ENCODE measurements at places on chromosomes 3 and 15. TPM values are rescaled to one million over a fixed set of nuclear protein-coding genes. Genes with fewer than 3 reads are reported as not detected.

DNA sequence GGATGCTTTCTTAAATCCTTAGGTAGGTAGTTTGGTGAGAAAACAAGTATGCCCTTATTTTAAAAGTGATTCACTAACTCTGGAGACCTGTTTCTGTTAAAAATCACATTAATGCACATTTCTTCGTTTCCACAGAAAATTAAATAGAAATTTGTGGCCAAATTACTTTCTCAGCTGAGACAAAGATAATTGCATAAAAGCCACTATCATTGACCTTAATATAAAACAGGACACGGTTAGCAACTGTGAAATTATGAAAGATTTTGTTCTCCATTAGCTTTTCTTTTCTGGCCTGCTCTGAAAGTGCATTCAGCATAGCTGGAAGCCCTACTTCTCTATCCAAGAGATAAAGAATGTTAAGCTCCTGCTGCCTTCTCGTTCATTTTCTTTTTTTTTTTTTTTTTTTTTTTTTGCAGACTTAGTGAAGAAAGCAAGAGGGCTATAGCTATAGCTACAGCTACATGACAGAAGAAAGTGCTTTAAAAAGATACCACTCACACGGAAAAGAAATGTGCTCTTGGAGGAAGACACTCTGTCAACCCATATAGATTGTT, 576.9 kb downstream of the OTOL1 start:
- no peak overlapping the region for H3K4me3 ChIP-seq
- DNase-seq, result no peak
- H3K27me3 ChIP-seq, result no peaks in the 10 kb centered on the region
- H3K4me1 ChIP-seq, result no peaks in the 10 kb centered on the region
- H3K27ac ChIP-seq, result no peak overlapping the region
- H3K36me3 ChIP-seq, result no peaks in the 10 kb centered on the region

DNA sequence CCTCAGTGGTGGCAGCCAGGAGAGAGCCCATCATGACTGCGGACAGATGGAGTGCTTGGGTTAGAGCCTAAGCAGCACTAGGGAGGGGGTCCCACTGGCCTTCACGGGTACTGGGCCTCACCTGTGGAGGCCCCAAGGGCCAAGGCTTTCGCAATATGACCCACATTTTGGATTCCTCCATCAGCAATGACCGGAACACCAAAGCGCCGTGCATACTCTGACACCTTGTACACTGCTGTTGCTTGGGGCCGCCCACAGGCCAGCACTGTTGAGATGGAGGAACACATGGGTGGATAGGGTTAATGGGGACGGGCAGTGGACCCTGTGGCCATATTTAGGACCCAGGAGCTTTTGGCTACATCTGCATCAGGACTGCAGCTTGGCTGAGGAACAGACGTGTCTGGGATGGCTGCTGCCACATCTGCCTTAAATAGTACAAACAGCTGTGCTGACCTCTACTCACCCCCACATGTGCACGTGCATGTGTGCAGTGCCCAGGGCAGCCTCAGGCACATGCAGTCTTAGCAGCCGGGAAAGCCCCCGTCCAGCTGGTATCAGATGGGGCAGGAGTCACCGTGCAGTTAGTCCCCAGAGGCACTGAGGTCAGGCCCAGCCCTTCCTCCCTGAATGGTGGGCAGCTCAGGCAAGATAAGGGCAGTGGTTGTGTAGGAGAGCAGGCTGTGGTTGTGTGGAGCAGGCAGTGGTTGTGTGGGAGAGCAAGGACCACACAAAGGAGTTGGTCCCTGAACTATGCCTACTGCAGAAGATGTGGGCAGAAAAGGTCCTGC, 3.3 kb downstream of the NDUFAF3 start:
- peaks cover 85% of the 10 kb centered on the region for H3K36me3 ChIP-seq
- H3K27ac ChIP-seq, result no peak overlapping the region

DNA sequence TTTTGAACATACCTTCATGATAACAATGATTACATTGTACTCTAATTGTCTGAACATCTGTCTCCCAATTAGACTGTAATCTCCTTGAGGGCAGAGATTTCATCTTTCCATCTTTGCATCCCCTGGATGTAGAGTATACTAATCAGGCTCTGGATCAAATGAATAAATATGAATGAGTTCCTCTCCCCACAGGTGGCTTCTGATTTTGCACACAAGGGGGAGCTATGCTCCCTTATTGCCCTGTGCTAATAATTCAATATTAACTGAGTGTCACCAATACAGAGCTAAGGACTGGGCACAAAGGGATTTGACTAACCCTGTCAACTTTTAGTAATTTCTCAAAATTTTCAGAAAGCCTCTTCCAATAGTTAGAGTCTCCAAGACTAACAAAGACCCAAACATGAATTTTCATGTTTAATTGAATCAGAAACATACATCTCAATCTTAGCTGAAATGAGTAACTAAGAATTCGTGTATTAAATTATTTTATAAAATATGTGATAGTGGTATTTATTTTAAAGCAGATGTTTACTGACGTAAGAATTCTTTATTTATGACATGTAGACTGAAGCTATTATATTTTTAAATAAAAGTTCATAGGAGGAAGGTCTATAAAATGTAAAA, 3.0 kb downstream of the DUOXA1 start:
- peaks cover 4% of the 10 kb centered on the region for H3K4me1 ChIP-seq
- H3K27me3 ChIP-seq, result peaks cover 55% of the 10 kb centered on the region
- H3K27ac ChIP-seq, result no peak overlapping the region
- no peaks in the 10 kb centered on the region for H3K36me3 ChIP-seq

DNA sequence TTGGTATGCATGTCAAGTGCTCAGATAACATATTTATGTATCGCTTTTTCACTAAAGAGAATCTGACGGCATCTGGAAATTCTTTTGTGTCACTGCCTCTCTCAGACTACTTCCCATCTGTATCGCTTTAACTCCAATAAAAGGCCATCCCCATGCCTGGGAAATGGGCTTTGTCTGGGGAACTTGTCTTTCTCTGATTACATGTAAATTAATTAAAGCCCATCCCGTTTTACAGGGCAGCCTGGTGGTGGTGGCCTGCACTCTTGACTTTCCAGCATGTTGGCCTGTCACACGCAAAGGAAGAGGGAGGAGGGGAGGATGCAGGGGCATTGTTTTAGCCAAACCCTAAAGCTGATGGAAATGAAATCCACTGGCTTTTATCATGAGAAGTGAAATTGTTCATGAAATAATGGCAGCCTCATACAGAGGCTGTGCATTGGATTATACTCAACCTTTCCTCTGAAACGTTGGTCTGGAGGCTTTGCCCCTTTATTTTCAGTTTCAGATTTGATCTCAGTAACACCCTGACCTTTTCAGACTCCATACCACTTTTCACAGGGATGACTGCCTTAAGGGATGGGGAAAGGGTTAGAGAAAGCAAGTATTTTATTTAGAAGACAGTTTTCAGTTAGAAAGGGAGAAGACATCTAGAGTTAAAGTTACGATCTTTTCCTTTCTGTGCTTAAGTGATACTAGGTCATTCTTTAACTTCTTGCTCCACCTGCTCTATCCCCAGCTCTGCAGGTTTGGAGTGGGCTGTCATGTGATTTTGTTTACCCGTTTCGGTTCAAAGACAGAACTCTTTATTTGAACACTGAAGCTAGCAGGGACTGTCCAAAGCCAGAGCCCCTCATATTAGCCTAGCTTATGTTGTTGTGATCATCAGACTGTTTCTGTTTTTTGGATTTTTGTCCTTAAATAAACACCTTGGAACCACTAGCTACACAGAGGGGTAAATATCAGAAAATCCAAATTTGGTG, 94.6 kb upstream of the CTDSPL start:
- peaks cover 37% of the 10 kb centered on the region for H3K27me3 ChIP-seq
- DNase-seq, result no peak
- no peaks in the 10 kb centered on the region for H3K36me3 ChIP-seq
- H3K4me3 ChIP-seq, result no peak overlapping the region
- no peak overlapping the region for H3K27ac ChIP-seq
- peaks cover 18% of the 10 kb centered on the region for H3K4me1 ChIP-seq

DNA sequence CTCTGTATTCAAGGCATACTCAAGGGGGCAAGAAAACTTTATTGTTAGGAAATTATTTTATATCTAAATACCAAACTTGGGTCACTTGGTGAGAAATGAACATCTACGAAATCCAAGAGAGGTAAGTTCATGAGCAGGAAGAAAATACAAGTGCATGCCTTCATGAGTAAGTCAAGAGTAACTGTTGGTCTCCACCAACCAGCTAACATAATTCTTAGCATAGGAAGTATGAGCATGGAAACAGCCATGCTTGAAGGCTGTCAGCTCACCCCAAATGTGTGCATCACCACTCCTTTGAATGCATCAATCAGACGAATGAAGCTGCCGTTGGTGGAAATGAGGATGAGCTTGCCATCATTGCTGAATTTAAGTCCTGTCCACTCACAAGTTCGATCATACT, 13.9 kb downstream of the PPM1M start:
- H3K27ac ChIP-seq, result no peak overlapping the region
- H3K4me1 ChIP-seq, result 0 out of 2 replicates have a peak, but pooled peaks cover 4% of the 10 kb centered on the region
- H3K27me3 ChIP-seq, result no peaks in the 10 kb centered on the region
- H3K36me3 ChIP-seq, result peaks cover 99% of the 10 kb centered on the region
- no peak for DNase-seq
- H3K4me3 ChIP-seq, result no peak overlapping the region

- no peaks in the 10 kb centered on the region for H3K4me1 ChIP-seq
- H3K27ac ChIP-seq, result no peak overlapping the region
- no peak overlapping the region for H3K4me3 ChIP-seq
- DNase-seq, result no peak
- H3K36me3 ChIP-seq, result peaks cover 85% of the 10 kb centered on the region
These were observed 32.9 kb upstream of the CRTC3 start for GRCh38 chr15:90496791-90497190.

- H3K27ac ChIP-seq, result no peak overlapping the region
- H3K4me3 ChIP-seq, result no peak overlapping the region
- H3K4me1 ChIP-seq, result no peaks in the 10 kb centered on the region
- DNase-seq, result no peak
These were observed 184.6 kb downstream of the GOLGA6L6 start for GRCh38 chr15:20356911-20357480.

DNA sequence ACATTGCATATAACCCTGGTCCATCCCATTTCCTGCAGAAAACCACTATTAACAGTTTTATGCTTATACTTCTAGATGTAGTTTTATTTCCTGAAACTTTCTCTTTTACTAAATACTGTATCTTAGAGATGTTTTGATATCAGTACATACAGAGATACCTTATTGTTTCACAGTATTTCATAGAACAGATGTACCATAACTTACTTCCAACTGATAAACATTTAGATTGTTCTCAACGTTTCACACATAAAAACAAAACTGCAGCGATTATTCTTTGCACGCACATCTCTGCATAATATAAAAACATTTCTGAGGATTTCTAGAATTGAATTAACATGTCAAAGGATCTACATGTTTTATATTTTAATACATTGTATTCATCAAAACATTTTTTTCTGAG, 2.6 kb downstream of the ZNF80 start:
- H3K4me3 ChIP-seq, result no peak overlapping the region
- no peaks in the 10 kb centered on the region for H3K27me3 ChIP-seq
- no peaks in the 10 kb centered on the region for H3K36me3 ChIP-seq
- no peaks in the 10 kb centered on the region for H3K4me1 ChIP-seq

- H3K27ac ChIP-seq, result no peak overlapping the region
- DNase-seq, result no peak
- H3K4me1 ChIP-seq, result no peaks in the 10 kb centered on the region
- H3K27me3 ChIP-seq, result peaks cover 4% of the 10 kb centered on the region
- no peaks in the 10 kb centered on the region for H3K36me3 ChIP-seq
These were observed 38.5 kb downstream of the PYDC2 start for GRCh38 chr3:191499307-191500080.

DNA sequence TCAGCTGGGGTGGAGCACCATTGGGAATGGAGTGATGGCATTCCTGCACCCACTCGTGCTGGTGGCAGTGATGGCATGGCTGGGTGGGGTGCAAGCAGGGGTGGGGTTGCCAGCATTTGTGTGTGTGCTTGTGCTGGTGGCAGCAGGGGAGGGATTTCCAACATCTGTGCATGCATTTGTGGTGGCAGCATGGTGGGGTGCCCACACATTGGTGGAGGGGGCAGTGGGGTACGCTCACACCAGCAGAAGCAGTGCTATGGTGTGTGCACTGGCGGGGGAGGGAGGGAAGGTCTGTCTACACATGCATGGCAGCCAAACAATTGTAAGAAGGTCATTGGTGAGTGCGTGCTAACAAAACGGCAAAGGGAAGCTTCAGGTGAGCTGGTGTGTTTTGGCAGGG, 76.7 kb upstream of the NUDT16 start:
- H3K4me1 ChIP-seq, result no peaks in the 10 kb centered on the region
- H3K4me3 ChIP-seq, result no peak overlapping the region
- no peak overlapping the region for H3K27ac ChIP-seq
- DNase-seq, result no peak

- H3K27ac ChIP-seq, result no peak overlapping the region
- H3K27me3 ChIP-seq, result no peaks in the 10 kb centered on the region
- peaks cover 10% of the 10 kb centered on the region for H3K4me1 ChIP-seq
- no peak for DNase-seq
- no peaks in the 10 kb centered on the region for H3K36me3 ChIP-seq
These were observed 19.0 kb upstream of the C15orf61 start for GRCh38 chr15:67501836-67502461.

DNA sequence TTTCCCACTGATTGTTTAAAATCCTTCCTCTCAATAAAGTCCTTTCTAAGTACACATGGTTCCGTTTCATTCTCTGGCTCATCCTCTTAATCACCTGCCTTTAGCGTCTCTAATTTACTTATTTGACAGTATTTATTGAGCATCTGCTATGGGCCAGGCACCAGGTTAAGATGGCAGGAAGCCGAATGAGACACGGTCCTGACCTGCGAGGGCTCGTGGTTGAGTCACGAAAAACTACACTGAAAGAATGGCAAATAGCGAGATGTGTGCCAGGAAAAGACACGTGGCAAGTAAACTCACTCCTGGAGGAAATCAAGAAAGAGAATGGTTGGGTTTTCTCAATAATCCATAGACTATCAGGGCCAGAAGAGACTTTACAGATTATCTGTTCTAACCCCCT, 60.9 kb downstream of the HES1 start:
- no peaks in the 10 kb centered on the region for H3K27me3 ChIP-seq
- H3K27ac ChIP-seq, result no peak overlapping the region
- H3K4me1 ChIP-seq, result no peaks in the 10 kb centered on the region
- H3K36me3 ChIP-seq, result no peaks in the 10 kb centered on the region

DNA sequence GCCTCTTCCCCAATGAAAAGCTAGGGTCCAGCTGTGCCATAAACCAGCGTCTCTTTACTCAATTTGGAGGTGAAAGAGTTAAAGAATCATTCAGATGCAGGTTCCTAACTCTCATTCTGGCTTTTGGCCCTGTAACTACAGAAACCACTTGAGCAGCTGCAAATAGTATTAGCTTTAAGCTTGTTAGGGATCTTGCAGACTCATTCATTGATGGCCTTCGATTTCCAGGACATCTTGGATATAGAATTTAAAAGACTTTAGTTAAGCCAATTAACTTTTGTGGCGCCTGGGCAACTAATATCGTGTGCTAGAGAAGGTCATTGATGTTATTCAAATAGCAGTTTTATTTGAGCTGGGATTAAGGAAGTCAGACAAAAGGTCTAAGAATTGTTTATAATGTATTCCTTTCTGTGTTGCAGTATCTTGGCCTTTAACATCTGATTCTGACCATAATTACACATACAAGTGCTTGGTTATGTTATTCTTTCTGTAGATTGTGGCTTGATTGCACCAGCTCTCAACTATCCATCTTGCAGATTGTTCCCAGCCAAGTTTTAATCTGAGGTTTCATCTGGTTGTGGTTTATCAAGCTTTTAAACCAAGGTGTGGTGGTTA, 185.3 kb downstream of the CACNA2D3 start:
- no peak overlapping the region for H3K4me3 ChIP-seq
- H3K4me1 ChIP-seq, result no peaks in the 10 kb centered on the region
- H3K27ac ChIP-seq, result no peak overlapping the region
- no peak for DNase-seq
- H3K36me3 ChIP-seq, result no peaks in the 10 kb centered on the region
- no peaks in the 10 kb centered on the region for H3K27me3 ChIP-seq

The IL17RB gene
- not detected for total RNA-seq

The TF gene
- total RNA-seq, result not detected

All from SJSA1 (cell line).